CD4-positive, CD25-positive, alpha-beta regulatory T cell (primary cell): ENCODE measurements at places on chromosomes 3 and 15. TPM values are rescaled to one million over a fixed set of nuclear protein-coding genes. Genes with fewer than 3 reads are reported as not detected.

HHATL gene
- not detected for total RNA-seq

DNA sequence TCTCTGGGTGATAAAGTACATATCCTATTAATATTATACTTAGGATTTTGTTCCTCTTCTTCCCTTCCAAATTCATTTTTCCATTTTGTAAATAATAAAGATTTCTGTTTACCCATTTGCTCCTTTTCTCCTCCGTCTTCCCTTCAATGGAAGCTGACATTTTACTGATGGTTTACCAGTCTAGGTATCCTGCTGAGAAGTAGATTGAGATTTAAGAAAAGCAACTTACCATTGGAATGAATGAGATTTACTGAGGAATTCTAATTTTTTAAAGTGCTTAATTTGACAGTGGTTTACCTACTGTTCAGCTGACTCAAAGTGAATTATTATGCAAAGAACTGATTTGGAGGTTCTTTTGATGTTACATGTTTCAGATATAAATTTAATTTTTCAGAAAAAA lies 2.4 kb downstream of the C15orf61 start:
- no peak for DNase-seq

DNA sequence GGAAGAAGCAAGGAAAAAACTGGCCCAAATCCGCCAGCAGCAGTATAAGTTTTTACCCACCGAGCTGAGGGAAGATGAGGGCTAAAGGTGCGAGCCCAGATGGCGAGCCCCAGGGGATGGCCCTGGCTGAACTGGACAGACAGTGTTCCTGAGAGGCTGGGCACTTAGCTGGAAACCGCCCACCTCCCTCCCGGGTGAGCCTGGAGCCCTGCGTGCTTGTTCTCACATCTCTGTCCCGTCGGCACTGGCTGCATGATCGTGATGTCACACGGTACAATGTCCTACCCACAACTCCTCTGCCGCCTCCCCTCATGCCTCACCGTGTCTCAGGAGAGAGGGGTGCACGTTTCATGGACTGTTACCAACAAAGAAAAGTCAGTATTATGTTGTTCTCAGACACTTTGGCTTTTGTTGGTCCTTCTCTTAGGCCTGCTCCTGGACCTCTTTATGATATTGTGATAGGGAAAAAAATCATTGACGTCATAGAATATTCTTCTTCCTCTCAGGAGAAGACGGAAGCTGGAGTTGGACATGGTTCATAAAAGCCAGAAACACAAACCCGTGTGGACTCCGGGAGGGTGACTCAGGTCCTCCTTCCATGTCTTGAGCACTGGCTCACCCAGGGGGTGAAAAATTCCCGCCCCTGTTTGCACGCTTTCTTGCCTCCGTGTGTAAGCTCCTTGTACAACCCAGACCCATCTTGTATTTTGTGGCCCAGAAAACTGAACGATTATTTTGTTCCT lies 201.8 kb upstream of the TPM1 start:
- DNase-seq, result no peak

GRCh38 chr3:72997421-72997961 lies 880 bp downstream of the PPP4R2 start:
- DNase-seq, result peak; percentile 61

DNA sequence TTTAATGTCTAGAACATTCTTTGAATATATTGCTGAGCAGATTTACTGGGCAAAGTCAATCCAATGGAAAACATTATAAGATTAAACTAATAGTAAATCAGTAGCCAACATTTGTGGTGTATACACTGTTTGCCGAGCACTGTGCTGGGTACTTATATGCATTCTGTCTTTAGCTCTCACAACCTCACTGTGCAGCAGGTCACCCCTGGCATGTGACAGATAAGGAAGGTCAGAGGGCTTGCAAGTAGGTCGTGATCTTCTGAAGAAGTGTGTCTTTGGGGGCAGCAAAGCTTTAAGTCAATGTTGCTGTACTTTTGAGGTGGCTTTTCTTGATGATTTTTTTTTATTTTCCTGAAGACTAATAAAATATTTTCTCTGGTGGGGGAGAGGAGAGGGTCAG lies 62.2 kb downstream of the TCAIM start:
- DNase-seq, result no peak

EIF5A2 gene
- 12.8 TPM for total RNA-seq

MCTP2 gene
- total RNA-seq, result 6.4 TPM

DNA sequence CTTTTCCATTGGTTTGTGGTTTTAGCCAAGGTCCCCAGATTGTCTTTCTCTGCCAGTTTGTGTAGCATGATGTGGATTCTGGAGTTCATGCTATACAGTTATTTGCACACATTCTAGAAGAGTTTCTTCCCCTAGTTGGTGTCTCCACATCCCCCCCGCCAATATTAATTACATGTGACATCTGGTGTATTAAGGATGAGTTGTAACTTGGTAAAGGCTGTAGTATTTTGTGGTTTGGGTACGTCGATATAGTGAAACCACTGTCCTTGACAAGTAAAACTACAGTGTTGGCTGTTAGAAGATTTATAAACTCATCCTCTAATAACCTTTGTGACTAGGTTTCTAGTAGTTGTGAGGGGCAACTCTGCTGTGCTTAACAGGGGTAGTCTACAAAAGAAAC lies 23.7 kb upstream of the P4HTM start:
- no peak for DNase-seq

PP2D1 gene
- total RNA-seq, result not detected

GRCh38 chr3:79729096-79729495 lies 38.7 kb downstream of the ROBO1 start:
- no peak for DNase-seq

- DNase-seq, result no peak
These were observed 66.6 kb downstream of the IGF1R start for GRCh38 chr15:98714922-98715321.

PLSCR1 gene
- total RNA-seq, result 7.2 TPM

DNA sequence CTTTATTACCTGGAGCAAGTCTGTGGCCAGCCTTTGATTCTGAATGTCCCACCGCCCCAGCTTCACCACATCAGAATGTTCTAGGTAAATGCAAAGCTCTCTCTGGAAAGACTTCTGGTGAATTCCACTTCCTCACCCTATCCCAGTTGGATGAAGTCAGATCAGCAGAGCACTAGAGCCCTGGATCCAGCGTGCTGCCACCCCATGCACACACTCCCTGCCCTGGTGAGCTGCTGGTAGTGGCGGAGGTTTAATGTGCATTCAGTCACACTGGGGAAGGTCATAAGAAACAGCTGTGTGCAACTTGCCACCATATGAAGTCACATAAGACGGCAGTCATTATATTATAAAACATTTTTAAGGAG lies 16.3 kb upstream of the SLC41A3 start:
- DNase-seq, result no peak

LSAMP gene
- total RNA-seq, result not detected

- DNase-seq, result no peak
These were observed 221.4 kb downstream of the FAM43A start for GRCh38 chr3:194906970-194907629.

DNA sequence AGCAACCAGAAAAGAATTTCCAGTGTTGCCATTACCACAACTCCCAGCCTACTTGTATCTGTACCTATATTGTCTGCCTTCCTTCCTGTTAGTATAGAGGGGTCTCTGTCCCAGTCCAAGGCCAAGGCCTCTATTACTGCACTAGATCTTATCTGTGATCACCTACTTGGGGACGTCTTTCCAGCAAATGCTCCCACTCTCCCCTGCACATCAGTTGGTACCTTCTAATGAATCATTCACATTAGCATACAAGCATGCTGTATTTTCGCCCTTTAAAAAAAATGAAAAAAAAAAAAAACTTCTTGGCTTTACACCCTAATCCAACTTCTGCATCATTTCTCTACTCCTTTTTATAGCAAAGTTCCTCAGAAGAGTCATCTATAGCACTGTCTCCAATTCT lies 4.8 kb upstream of the AVEN start:
- no peak for DNase-seq

INSYN1 gene
- not detected for total RNA-seq

DNA sequence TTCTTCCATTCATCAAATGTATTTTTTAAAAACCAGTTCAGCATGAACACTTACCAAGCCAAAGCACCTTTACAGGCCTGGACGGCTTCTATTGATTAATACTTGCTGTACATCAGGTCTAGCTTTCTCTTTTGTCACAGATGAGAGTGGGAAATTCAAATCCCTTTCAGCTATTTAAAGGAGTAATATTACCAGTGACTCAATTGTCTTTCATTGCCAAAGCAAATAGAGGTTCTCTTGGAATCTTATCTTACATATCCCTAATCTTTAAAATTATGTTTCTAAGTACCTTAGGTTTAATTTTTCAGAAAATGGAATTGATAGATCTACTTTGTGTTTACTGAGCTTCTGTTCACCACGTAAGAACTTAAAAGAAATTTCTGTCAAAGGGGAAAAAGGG lies 922.9 kb downstream of the NSUN3 start:
- DNase-seq, result no peak

DNA sequence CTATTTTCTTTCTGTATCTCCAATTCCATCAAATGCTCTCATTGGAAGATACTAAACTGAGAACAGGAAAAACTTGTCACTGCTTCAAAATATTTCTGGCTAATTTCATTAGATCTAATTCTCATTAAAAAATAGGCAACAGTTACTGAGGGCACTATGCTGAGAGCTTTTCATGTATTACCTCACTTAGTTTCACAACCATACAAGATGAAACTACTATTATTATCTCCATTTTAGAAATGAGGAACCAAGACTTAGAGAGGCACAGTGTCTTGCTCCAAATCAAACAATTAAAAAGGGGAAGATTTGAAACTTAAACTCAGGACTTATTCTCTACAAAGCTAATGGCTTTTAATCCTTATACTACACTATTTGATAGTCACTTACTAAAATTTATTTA lies 7.2 kb upstream of the OTOL1 start:
- DNase-seq, result no peak
